ENCODE measurements at places on chromosomes 13 and 19.
A peak's percentile ranks its signal among the peaks of the same experiment; 100 is the strongest.

GRCh38 chr19:45515081-45515624, 7.9 kb downstream of the VASP start:
- H3K27ac ChIP-seq = peak overlapping the region; percentile 93
- DNase-seq = no peak
- H3K36me3 ChIP-seq = peaks cover 42% of the 10 kb centered on the region
- H3K4me3 ChIP-seq = peak overlapping the region; percentile 50

- DNase-seq = no peak
- H3K36me3 ChIP-seq = peaks cover 4% of the 10 kb centered on the region
- no peak overlapping the region for H3K4me3 ChIP-seq
Measured at GRCh38 chr19:6032827-6033226, 54.9 kb upstream of the RANBP3 start.

GRCh38 chr13:102176846-102177245, 225.0 kb downstream of the FGF14 start:
- no peak overlapping the region for H3K4me3 ChIP-seq
- no peak overlapping the region for H3K27ac ChIP-seq
- no peaks in the 10 kb centered on the region for H3K27me3 ChIP-seq
- no peak for DNase-seq
- no peaks in the 10 kb centered on the region for H3K4me1 ChIP-seq
- H3K36me3 ChIP-seq = no peaks in the 10 kb centered on the region

- no peak overlapping the region for H3K4me3 ChIP-seq
- no peaks in the 10 kb centered on the region for H3K36me3 ChIP-seq
- no peaks in the 10 kb centered on the region for H3K4me1 ChIP-seq
- no peak overlapping the region for H3K27ac ChIP-seq
- no peaks in the 10 kb centered on the region for H3K27me3 ChIP-seq
Measured at GRCh38 chr13:60590800-60591747, 194.1 kb downstream of the TDRD3 start.

DNA sequence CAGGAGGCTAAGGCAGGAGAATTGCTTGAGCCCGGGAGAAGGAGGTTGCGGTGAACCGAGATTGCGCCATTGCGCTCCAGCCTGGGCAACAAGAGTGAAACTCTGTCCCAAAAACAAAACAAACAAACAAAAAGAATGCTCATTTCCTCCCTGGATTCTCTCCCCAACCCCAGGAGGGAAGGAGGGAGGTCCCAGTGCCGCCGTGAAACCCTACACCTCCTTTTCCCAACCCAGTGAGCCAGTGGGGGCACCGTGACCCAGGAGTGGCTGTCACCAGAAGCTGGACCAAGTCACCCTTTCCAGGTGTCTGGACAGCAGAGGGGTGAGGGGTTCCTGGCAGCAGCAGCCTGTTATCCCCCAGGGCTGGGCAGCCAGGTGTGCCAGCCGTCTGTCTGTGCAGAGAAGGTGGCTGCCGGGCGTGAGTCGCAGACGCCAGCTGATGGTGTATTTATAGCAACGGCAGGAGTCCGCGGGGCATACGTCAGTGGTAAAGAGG, 23.5 kb downstream of the NFIC start:
- H3K27ac ChIP-seq = no peak overlapping the region
- H3K27me3 ChIP-seq = no peaks in the 10 kb centered on the region
- no peaks in the 10 kb centered on the region for H3K36me3 ChIP-seq
- no peaks in the 10 kb centered on the region for H3K4me1 ChIP-seq

- no peak overlapping the region for H3K27ac ChIP-seq
- no peaks in the 10 kb centered on the region for H3K27me3 ChIP-seq
- DNase-seq = no peak
- H3K4me1 ChIP-seq = peaks cover 16% of the 10 kb centered on the region
- H3K36me3 ChIP-seq = peaks cover 28% of the 10 kb centered on the region
Measured at GRCh38 chr19:39825093-39825463, 8.9 kb downstream of the DYRK1B start.

GRCh38 chr13:20168396-20168795, 7.5 kb upstream of the GJA3 start:
- DNase-seq = no peak
- no peak overlapping the region for H3K27ac ChIP-seq
- H3K27me3 ChIP-seq = peaks cover 88% of the 10 kb centered on the region
- H3K4me3 ChIP-seq = no peak overlapping the region

DNA sequence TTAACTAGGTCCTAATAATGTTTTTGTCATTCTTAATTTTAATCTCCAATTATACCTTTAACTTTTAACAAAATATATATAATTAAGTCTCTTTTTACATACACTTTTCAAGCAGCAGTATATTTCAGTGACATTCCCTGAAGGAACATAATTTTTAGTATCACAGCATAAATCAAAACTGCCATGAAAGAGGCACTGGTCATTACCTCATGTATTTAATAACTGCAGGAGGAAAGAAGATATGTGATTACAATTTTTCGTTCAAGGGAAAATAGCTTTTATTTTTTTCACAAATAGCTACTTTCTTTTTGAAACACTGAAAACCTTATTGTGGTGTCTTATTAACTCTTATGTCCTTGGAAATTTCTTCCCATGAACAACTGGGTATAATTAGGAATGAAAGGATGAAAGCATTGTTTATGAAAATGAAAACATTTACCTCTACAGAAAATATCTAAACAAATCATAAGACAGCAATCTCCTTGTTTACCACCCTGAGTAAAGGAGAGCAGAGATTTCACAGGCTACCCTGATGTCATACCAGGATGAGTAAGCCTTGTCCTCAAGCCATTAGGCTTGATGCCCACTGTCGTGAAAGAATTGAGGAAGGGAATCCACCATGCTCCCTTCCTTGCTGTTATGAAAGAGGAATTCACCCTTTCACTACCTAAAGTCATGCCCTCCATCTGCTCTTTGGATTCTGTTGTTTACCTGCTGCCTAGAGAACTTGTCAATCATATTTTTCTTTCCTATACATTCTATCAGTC, 877.2 kb upstream of the PCDH20 start:
- H3K36me3 ChIP-seq = no peaks in the 10 kb centered on the region
- DNase-seq = no peak
- H3K27me3 ChIP-seq = no peaks in the 10 kb centered on the region
- H3K27ac ChIP-seq = no peak overlapping the region

DNA sequence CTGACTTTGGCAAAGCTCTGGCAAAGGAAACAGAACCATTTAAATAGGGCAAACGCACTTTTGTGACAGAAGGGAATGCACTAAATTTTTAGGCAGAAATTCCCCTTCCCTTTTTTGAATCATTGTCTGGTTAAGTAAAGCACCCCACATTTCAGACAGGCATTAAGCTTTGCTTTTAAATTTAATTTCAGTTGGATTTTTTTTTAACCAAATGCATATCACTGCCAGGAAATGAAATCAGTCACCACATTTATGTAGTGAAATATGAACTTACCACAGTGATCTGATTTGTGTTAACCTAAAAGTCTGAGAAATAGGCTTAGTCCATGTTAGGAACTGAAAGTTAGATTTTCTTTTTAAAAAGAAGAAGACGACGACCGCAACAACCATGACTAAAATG, 10.8 kb downstream of the GPR183 start:
- H3K27ac ChIP-seq = peak overlapping the region; percentile 99
- peak overlapping the region; percentile 85 for H3K4me3 ChIP-seq
- no peaks in the 10 kb centered on the region for H3K27me3 ChIP-seq

DNA sequence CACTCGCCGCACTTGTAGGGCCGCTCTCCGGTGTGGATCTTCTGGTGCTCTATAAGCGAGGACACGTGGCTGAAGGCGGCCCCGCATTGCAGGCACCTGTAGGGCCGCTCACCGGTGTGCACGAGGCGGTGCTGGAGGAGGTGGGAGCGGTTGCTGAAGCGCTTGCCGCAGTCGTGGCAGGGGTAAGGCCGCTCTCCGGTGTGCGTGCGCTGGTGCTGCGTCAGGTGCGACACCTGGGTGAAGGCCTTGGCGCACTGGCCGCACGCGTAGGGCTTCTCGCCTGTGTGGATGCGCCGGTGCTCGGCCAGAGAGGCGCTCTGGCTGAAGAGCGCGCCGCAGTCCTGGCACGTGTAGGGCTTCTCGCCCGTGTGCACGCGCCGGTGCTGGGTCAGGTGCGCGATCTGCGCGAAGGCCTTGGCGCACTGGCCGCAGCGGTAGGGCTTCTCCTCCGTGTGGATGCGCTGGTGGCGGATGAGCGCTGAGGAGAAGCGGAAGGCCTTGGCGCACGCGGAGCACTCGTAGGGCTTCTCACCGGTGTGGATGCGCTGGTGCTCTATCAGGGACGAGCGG, 7.5 kb downstream of the ZNF835 start:
- H3K27me3 ChIP-seq = no peaks in the 10 kb centered on the region
- H3K4me3 ChIP-seq = no peak overlapping the region
- H3K36me3 ChIP-seq = peaks cover 1% of the 10 kb centered on the region
- H3K27ac ChIP-seq = no peak overlapping the region
- H3K4me1 ChIP-seq = no peaks in the 10 kb centered on the region
- DNase-seq = no peak

- H3K27ac ChIP-seq = peak overlapping the region; percentile 93
- peaks cover 23% of the 10 kb centered on the region for H3K36me3 ChIP-seq
- peak; percentile 65 for DNase-seq
- H3K4me1 ChIP-seq = peaks cover 31% of the 10 kb centered on the region
Measured at GRCh38 chr13:19864746-19865309, 1.4 kb upstream of the ZMYM5 start.

GRCh38 chr13:24032674-24033073, 127.8 kb upstream of the SPATA13 start:
- no peaks in the 10 kb centered on the region for H3K4me1 ChIP-seq
- DNase-seq = no peak
- H3K4me3 ChIP-seq = no peak overlapping the region
- no peaks in the 10 kb centered on the region for H3K36me3 ChIP-seq

DNA sequence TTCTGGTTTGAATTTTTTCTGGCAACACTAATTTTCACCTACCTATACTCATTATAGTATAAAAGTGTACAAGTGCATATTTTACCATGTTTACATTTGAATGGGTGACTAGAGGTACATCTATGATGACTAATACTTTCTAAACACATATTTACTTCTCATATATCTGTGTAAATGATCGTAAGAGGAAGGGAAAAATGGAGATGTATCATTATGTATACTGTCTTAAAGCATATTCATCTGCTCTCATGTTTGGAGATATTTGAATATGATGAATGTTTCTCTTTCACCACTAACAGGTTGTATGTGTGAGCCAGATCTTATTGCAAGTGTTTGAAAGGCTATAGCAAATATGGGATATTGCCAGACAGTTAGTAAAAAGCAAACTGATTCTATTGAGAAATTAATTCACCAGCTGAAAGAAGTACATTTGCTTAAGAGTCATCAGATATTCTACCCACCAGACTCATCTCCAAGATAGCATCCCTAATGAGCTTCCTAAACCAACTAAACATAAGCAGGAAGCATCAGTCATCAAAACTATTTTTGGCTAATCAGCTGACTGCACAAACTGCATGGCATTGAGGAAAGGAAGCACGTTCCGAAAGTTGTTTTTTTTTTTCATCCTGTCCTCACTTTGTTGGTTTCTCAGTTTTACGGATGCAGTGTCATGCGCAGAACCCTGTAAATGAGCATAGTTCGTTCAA, 738.2 kb downstream of the GPC5 start:
- H3K27ac ChIP-seq = no peak overlapping the region
- no peak overlapping the region for H3K4me3 ChIP-seq
- no peaks in the 10 kb centered on the region for H3K36me3 ChIP-seq
- H3K27me3 ChIP-seq = no peaks in the 10 kb centered on the region

- no peaks in the 10 kb centered on the region for H3K36me3 ChIP-seq
- peak overlapping the region; percentile 29 for H3K27ac ChIP-seq
- H3K27me3 ChIP-seq = peaks cover 23% of the 10 kb centered on the region
- H3K4me3 ChIP-seq = no peak overlapping the region
- no peak for DNase-seq
- peaks cover 8% of the 10 kb centered on the region for H3K4me1 ChIP-seq
Measured at GRCh38 chr13:27043013-27043412, 128.6 kb downstream of the USP12 start.

- H3K4me1 ChIP-seq = peaks cover 49% of the 10 kb centered on the region
- no peak for DNase-seq
- H3K27me3 ChIP-seq = no peaks in the 10 kb centered on the region
- no peak overlapping the region for H3K27ac ChIP-seq
Measured at GRCh38 chr19:46983097-46983496, 36.5 kb upstream of the NPAS1 start.

DNA sequence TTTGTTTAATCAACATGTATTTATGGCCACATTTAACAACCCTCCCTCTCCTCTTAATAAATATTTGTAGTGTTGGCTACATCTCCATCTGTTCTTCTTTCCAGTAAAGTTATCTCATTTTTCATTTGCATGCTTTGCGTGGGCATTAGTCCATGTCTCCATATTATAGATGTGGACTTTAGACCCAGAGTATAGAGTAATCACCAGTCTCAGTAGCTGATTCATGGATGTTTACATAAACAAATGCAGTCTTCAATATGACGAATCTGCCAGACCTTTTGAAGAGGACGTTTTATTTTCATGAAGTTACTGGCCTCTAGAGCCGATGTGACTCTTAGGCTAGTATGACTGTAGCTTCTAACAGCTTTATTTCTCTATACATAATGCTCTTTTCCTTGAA, 1546.2 kb downstream of the OLFM4 start:
- H3K4me1 ChIP-seq = no peaks in the 10 kb centered on the region
- DNase-seq = no peak
- H3K4me3 ChIP-seq = no peak overlapping the region
- H3K27me3 ChIP-seq = no peaks in the 10 kb centered on the region
- no peaks in the 10 kb centered on the region for H3K36me3 ChIP-seq

DNA sequence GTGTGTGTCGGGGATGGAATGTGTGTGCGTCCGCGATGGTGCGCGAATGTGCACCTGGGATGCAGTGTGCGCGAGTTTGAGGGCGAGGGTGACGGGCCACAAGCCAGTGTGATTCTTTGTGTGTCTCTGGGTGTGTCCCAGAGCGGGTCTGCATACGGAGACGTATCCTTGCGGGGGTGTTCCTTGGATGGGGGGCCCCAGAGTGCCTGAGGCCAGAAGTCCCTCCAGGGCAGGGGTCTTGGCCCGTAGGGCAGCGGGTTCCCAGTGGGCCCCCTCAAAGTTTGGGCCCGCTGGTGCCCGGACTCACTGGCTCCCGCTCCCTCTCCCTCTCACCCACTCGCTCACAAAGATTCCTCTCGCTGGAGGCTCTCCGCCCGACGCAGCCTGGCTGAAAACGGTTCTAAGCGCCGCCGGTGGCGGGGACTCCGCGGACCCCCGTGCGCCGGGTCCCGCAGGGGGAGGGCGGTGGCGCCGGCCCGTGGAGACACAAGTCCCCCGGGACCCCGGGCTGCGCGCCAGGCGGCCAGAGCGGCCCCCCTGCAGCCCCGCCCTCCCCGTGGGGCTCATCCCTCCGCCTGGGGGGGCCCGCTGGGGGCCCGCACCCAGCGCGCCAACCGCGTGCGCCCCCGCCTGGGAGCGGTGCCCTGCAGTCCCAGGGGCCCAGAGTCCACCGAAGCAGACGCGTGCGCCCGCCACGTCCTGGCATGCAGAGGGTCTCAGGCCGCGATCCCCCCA, 886 bp downstream of the CRLF1 start:
- no peak for DNase-seq
- peaks cover 76% of the 10 kb centered on the region for H3K27me3 ChIP-seq
- peaks cover 3% of the 10 kb centered on the region for H3K36me3 ChIP-seq
- H3K4me3 ChIP-seq = peak overlapping the region; percentile 23

DNA sequence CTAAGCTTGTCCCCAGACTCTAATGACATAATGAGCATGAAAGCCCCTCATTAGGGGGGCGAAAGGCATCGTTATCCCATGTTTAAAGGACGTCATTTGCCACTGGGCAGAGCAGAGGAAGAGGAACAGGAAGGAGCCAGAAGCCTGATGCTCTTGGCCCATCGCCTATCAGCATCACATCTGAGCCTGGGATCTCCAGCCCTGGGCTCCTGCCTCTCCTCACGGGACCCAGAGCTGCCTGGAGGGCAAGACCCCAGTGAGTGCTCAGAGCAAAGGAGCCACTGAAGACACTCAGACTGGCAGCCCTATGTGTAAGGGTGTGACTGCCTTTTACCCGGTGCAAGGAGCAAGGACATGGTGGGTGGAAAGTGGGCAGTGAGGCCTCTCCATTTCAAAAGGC, 115.0 kb upstream of the ZNF507 start:
- no peak overlapping the region for H3K4me3 ChIP-seq
- no peak overlapping the region for H3K27ac ChIP-seq

All from central memory CD8-positive, alpha-beta T cell (primary cell).